ENCODE measurements at places on chromosomes 3 and 15. TPM values are rescaled to one million over a fixed set of nuclear protein-coding genes. Genes with fewer than 3 reads are reported as not detected.

LTF gene
- total RNA-seq, result 0.50 TPM

SLC15A2 gene
- 4.0 TPM for total RNA-seq

WWTR1 gene
- 26.7 TPM for total RNA-seq

APBA2 gene
- total RNA-seq, result 13.2 TPM

LMAN1L gene
- total RNA-seq, result 1.6 TPM

VILL gene
- 8.0 TPM for total RNA-seq

GRCh38 chr3:118435851-118436350 lies 598.7 kb downstream of the IGSF11 start:
- no peaks in the 10 kb centered on the region for H3K36me3 ChIP-seq
- no peak overlapping the region for H3K4me3 ChIP-seq
- DNase-seq, result no peak
- H3K27me3 ChIP-seq, result no peaks in the 10 kb centered on the region

DNA sequence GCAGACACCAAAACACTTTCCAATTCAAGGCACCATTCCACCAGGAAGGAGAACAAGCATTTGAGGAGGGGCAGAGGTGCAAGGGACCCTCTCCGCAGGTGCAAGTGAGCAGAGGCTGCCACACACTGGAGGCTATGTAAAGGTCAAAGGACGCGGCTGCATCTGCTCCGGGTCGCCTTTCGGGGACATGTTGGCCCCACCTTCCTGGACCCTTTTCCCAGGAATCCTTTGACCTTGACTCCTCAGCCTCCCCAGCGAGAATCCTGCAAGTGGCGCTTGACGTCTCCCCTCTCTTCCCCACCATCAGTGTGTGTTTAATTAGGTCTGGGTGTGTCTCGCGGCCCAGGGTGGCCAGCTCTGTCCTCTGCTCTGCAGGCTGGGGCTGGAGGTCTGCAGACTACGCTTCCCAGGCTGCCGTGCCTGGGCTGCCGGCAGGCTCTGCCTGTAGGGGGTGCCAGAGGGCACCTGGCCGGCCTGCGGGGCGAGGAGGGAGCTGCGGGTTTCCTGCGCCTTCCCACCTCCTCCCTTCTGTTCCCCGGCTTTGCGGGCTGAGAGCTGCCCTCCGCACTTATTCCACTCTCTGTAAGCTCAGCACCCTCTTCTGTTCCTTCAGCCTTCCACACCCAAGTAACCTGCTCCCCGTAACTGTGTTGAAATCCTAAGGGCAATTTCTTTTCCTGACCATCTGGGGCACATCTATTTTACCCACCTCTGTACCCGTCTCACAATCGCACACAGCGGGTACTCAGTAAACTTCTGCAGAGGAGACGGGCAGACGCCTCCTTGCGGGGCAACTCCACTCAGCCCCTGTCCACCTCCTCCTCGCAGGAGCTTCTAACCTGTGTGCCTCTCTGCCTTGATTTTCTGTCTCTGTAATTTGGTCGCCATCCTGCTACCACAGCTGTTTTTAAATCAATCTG lies 129.8 kb downstream of the NSMCE3 start:
- no peak overlapping the region for H3K27ac ChIP-seq
- no peaks in the 10 kb centered on the region for H3K36me3 ChIP-seq
- no peak overlapping the region for H3K4me3 ChIP-seq

- no peak overlapping the region for H3K27ac ChIP-seq
- H3K4me3 ChIP-seq, result no peak overlapping the region
- no peaks in the 10 kb centered on the region for H3K27me3 ChIP-seq
- H3K4me1 ChIP-seq, result no peaks in the 10 kb centered on the region
- no peaks in the 10 kb centered on the region for H3K36me3 ChIP-seq
These were observed 619.1 kb upstream of the BCHE start for GRCh38 chr3:166456286-166456685.

- no peaks in the 10 kb centered on the region for H3K27me3 ChIP-seq
- H3K4me3 ChIP-seq, result no peak overlapping the region
- H3K36me3 ChIP-seq, result no peaks in the 10 kb centered on the region
- no peaks in the 10 kb centered on the region for H3K4me1 ChIP-seq
- DNase-seq, result no peak
These were observed 582.8 kb downstream of the PDCD6IP start for GRCh38 chr3:34381243-34381642.

- DNase-seq, result no peak
- H3K4me1 ChIP-seq, result no peaks in the 10 kb centered on the region
- H3K27ac ChIP-seq, result no peak overlapping the region
- H3K36me3 ChIP-seq, result no peaks in the 10 kb centered on the region
- no peaks in the 10 kb centered on the region for H3K27me3 ChIP-seq
These were observed 14.3 kb upstream of the SPRED1 start for GRCh38 chr15:38238311-38238710.

- no peaks in the 10 kb centered on the region for H3K36me3 ChIP-seq
- H3K4me3 ChIP-seq, result no peak overlapping the region
- no peak overlapping the region for H3K27ac ChIP-seq
- no peak for DNase-seq
These were observed 74.4 kb downstream of the MGLL start for GRCh38 chr3:127747751-127748521.

DNA sequence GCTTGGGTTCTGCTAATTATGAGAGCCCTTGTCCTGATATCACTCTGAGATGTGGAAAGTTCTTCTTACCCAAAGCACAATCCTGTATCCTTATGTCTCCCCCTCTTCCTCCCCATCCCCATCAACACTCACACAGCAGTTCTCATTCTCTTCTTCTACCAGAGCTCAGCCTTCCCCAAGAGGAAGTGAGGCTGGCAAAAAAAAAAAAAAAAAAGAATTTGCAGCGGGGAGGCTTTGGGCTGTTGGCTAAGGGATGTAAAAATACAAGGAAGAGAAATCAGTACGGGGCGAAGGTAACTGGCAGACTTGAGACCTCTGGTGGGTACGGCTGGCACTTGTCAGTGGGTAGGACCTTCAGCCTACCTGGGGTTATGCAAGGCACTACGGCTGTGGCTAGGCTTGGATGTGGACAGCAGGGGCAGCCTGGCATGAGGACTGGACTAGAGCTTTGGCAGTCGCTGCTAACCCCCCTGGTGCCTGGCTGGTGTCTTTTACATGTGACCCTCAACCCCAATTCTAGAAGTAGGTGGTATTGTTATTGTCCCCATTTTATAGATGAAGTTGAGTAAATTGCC lies 5.4 kb downstream of the VIPR1 start:
- no peak for DNase-seq
- no peak overlapping the region for H3K27ac ChIP-seq
- no peaks in the 10 kb centered on the region for H3K27me3 ChIP-seq
- H3K36me3 ChIP-seq, result no peaks in the 10 kb centered on the region

DNA sequence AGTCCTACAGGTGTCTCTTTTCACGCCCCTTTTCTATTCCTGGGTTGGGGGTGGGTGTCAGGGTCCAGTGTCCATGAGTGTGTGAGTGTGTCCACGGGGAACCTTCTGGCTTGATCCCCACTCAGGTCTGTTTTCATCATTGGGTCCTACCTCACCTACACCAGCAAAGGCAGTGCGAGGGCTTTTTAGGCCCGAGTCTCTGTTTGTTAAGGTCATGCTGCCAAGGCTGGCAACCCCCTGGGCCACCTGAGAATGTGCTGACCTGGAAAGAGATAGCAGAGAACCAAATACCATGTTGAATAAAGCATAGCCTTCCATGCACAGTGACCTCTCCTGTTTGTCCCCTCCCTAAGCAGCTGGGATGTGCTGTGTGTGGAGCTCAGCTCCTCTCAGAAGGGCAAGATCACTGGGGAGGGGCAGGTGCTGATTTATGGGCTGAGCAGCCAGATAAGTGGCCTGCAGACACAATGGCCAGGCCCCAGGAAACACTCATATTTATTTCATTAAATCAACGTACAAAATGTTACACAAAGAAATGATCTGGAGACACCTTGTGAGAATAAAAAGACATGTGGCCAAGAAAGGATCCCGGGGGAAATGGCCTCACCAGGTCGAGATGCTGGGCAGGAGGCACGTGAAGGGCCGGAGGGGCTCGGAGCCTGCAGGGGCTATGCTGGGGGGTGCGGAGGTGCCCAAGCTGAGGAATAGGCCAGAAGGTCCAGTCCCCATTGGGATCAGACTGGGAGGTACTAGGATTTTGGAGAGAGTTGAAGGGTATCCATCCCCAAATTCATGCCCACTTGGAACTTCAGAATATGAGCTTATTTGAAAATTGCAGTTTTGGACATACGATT lies 36.1 kb downstream of the RAB6B start:
- no peaks in the 10 kb centered on the region for H3K36me3 ChIP-seq
- H3K4me1 ChIP-seq, result no peaks in the 10 kb centered on the region
- H3K4me3 ChIP-seq, result no peak overlapping the region
- H3K27ac ChIP-seq, result no peak overlapping the region

Data from adrenal gland (tissue), 19 donors.